ENCODE measurements at places on chromosomes 2 and 18.
A peak's percentile ranks its signal among the peaks of the same experiment; 100 is the strongest.

GRCh38 chr2:176268976-176269318 is 295 bp upstream of the MTX2 start:
- DNase-seq, result no peak

DNA sequence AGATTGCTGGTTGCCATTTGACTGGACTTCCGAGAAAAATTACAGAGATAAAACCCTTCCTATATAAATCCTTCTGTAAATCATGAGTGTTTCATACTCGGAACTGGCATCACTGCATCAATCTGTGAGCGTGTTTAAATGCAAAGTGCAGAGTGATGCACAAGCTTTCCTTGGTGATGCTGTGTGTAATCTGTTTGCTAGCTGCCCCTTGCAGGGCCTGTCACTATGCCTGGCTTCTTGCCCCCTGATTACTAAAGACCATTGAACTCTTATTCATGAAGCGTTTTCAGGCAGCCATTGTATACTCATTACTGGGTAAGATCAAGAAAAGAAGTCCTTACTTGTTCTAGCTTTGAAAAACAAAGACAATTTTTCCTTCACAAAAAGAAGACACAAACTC is 266.9 kb upstream of the FANCL start:
- no peak for DNase-seq

GRCh38 chr18:31426871-31427406 is 20.6 kb upstream of the DSG3 start:
- no peak for DNase-seq

DNA sequence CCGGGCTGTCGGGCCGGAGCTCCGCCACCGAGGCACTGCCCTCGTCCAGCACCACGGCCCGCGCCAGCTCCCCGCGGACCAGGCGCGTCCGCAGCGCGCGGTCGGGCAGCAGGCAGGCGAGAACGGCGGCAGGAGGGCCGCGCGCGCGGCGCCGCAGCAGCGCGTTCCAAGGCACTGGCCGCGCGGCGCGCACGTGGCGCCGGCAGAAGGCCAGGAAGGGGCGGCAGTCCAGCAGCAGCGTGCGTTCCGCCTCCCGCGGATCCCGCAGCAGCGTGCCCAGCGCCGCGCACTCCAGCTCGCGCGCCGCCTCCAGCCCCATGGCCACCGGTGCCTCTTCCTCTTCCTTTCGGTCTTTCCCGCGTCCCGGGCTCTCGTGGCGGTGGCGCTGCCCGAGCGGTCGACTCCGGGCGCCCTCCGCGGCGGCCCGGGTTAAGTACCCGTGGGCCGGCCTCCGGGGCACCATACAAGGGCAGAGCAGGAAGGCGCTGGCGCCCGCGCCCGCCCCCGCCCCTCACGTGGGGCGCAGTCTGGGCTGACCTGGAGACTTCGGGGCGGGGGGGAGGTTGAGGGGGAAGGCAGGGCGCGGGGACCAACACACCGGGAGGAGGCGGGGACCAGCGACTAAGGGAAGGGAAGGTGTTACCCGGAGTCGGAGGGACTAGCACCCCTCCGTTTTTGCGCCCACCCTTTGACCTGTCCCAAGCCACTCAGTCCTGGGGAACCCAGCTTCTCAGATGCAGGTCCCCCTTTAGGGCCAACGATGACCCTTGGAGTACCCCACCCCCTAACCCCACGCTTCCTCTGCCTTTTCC is at the start of gene DUSP2:
Gene DUSP2 (minus strand): TSS at position 405 of the 812 bp plus-strand sequence. CDS start 86 bp downstream, at position 319.
- DNase-seq, result peak; percentile 18

DNA sequence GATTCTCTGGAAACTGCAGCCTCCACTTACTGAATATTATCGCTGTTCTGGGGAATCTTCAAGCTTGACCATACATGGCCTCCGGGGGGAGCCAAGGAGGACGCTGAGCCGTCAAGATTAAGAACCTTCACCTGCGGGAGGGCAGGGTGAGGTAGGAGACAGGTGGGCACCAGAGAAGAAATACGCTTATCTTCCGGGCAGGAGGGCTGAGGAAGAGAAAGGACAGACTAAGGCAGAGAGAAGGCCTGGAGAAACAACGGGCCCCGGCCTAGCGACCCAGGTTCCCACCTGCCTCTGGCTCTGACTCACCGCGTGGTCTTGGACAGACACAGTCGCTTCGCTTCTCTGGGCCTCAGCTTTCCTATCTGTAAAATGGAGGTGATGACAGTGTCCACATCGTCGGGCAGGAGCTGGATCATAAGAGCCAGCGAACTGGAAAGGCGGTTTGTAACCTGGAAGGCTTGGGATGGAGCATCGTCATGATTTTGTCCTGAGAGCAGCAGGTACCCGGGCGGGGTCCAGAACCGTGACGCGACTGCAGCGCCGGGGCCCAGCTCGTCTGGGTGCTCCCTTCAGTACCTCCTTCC is 659 bp downstream of the ZNF142 start:
- DNase-seq, result peak; percentile 22

DNA sequence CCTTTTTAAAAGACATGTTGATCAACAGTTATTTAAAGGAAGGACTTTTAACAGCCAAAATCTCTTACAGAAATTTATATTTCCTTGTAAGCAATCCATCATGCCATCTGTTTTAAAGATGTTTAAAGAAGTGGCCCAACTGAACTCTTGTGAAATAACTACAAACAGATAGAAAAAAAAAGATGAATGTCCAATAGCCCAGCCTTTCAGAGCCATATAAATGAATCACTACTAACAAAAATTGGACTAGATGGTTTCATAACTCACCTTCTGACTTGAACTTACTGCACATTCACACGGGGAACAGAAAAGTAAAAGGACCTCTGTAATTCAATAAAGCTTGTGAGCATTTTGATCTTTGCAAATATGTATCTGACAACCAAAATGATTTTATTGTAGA is 319.0 kb upstream of the CHAC2 start:
- DNase-seq, result no peak

DNA sequence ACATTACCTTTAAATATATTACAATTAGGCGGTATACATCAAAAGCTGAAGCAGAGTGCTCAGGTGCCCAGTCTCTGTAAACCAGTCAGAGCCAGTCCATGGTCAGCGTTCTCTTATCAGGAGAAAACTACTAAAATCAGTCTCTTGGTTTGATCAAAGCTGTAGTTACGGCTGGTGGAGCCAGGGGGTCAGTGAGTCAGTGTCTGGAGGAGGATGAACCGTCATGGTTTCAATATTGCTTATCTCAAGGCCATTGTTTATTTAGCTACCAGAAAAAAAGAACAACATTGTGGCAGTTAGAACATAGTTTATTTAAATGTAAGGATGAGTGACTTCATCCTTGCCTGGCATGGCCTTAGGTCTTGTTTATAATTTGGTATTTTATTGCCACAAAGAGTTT is 71.3 kb upstream of the NYAP2 start:
- no peak for DNase-seq

DNA sequence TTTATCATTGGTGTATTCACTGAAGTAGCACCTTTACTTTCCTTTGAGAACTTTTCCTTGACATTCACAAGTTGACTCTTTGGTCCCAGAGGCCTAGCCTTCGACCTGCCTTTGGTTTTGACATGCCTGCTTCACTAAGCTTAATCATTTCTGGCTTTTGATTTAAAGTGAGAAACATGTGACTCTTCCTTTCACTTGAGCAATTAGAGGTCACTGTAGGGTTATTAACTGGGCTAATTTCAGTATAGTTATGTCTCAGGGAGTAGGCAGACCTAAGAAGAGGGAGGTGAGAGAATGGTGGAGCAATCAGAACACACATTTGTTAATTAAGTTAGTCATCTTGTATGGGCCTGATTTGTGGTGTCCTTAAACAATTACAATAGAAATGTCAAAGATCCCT is 1040.7 kb upstream of the SLC39A10 start:
- no peak for DNase-seq

DNA sequence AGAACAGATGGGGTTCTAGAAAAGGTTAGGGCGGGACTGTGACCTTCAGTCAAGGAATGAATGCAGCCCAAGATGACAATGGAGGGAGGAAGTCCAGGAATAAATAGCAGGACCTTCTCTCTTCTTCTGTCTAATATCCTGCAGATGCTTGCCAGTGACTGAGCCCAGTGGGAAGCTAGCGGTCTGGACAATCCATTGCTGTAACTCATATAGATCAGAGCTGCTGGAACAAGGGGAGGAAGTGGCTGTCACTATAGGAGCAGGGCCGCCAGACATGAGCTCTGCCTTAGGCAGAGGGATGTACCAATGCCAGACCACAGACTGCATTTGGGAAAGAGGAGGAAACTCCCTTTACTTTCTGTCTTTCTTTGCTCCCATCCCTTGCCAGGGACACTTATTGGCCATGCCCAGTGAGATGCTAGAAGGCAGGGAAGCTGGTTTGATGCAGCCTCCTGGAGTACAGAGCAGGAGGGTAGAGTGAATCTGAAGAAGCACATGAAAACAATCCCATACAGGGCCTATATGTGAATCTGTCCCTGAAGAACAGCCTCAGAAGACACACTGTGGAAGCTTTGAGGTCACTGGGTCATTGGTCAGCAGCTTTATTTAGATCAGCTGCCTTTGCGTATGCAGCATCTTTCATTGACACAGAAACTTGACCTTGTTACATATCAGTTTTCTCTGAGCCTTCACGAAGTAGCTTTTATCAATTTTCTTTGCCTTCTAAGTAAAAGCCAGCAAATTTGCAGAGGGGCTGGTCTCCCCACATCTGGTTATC is 65.4 kb downstream of the CCDC85A start:
- no peak for DNase-seq

DNA sequence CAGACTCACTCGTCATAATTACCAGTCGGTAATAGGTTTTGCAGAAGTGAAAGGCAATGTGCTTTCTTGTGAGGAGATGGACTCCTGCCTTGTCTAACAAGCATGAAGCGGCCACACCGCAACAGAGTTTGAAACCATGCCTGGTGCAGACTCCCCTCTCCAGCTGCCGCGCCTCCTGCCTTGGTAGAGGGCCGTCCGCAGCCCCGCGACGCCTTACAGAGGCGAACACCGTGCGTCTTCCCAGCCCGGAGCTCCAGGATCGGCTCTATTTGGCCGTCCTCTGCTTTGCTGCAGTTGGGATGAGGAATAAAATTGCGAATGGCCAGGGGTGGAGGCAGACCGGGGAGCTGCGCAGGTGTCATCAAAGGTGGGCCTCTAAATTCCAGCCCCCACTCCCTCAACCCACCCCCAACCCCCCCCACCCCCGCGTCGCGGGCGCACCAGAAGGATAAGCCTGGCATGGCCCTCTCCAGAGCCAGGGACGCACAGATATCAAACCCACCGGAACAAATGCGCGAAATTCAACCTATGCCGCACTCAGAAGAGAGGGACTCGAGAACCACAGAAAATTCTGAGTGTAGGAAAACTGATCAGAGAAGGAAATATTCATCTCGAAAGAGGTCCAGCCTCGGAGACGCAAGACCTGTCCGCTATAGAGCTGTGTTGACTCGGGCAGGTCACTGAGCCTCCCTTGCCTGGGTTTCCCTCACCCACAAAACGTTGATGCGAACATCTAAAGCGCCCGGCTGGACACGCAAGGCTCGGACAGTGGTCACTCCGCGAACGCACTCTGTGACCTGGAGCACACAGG is 1.1 kb downstream of the TRABD2A start:
- peak; percentile 11 for DNase-seq

DNA sequence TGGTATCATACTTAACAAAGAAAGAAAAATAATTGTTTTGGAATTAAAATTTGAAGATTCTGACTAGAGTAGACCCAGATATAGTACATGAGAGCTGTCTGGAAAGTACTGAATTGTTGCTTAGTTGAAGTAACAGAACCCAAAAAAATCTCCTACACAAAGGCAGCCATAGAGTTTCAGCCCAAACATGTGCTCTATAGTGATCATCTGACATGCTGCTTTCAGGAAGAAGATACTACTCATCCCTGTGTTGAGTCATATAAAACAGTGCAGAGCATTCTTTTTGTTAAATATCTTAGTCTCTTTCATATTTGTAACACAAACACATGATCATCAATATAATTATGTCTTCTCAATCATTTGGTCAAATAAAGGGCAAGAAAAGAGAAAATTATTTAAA is 84.8 kb upstream of the PTPRM start:
- DNase-seq, result no peak

DNA sequence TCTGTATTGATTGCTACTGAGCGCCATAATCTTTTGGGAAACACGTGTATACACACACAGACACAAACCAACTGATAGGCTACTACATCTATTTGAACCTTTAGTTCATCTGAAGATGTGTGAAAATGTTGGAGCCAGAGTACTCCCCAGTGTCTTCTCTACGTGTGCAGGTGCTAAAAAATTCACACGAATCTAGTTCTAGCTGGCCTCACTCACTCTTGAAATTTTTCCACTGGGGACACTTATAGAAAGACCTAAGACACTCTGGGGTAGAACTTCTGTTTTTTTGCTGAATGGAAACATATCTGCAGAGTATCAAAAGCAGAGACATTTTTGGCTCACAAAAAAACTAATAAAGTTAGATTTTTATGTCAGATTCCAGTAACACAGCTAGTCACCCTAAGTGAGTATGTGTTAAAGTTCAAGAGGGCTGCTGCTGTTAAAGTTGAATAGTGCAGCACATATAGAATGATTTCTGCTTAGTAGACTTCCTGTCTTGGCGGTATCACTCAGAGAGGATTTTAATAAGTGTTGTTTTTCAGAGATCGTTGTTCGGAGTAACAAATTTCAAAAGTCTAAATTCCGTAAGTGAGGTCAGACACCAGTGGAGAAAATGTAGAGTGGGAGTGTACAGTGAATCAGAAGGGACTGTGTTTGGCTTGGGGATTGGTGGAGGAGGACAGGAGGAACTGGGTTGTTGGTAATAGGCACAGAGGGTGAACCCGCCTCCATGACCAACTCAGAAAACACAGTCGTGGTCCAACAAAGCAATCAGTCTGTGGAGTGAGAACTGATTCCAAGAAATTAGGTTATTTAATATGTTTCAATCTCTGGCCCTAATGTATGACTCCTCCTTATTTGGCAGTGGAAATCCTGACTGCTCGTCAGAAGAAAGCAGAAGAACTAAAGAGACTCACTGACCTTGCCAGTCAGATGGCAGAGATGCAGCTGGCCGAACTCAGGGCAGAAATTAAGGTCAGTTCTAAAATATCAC is 43.1 kb downstream of the KCTD18 start:
- no peak for DNase-seq

Data from NCI-H2227 treated with DMSO at 0.1 percent for 48 hours (cell line).